ENCODE measurements at places on chromosomes 16 and 17.
A peak's percentile ranks its signal among the peaks of the same experiment; 100 is the strongest.

DNA sequence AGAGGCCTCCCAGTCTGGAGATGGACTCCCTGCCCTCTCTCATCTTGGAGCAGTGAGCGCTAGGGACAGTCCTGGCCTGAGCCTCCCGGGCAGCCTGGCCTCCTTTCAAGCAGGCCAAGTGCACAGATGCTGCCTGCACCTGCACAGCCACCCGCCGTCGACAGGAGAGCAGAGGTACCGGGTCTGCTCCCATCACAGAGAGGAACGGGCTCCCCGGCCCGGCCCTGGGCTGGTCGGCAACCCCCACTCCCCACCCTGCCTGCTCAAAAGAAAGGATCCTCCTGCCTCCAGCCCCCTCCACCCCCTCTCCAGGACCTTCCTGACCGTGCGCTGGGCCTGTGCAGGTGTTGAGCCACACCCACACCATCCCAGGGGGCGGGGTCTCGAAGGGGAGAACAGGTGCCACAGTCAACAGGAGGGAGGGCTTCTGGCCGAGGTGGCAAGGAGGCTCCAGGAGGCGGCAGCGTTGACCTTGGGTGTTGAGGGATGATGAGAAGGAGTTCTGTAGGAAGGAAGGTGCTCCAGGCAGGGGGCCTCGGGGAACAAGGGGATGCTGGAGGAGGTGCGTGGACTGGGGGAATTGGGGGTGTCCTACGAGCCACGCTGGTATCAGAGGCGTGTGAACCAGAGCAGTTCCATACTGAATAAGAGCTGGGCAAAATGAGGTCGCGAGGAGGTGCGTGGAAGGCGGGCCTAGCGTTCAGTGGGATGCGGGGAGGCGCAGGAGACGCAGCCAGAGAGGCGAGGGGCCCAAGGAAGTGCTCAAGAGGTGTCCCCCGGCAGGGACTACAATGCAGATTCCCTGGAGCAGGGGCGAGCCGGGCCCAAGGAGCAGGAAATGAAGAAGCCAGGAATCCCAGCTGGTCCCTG lies 967 bp upstream of the CDH15 start:
- DNase-seq, result peak; percentile 33

- DNase-seq, result peak; percentile 90
Observed at GRCh38 chr16:30472328-30472942, at the start of gene ITGAL. ITGAL (plus strand) TSS chr16:30472742; CDS start chr16:30472838, 96 bp downstream.

DNA sequence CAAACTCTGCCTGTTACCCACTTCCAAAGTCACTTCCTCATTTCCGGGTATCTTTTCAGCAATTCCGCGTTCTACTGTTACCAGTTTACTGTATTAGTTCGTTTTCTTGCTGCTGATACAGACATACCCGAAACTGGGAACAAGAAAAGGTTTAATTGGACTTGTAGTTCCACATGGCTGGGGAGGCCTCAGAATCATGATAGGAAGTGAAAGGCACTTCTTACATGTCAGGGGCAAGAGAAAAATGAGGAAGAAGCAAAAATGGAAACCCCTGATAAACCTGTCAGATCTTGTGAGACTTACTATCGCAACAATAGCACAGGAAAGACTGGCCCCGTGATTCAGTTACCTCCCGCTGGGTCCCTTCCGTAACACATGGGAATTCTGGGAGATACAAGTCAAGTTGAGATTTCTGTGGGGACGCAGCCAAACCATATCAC lies 30.9 kb downstream of the PAFAH1B1 start:
- no peak for DNase-seq

GRCh38 chr17:4591529-4591928 lies 7.2 kb downstream of the SMTNL2 start:
- no peak for DNase-seq

DNA sequence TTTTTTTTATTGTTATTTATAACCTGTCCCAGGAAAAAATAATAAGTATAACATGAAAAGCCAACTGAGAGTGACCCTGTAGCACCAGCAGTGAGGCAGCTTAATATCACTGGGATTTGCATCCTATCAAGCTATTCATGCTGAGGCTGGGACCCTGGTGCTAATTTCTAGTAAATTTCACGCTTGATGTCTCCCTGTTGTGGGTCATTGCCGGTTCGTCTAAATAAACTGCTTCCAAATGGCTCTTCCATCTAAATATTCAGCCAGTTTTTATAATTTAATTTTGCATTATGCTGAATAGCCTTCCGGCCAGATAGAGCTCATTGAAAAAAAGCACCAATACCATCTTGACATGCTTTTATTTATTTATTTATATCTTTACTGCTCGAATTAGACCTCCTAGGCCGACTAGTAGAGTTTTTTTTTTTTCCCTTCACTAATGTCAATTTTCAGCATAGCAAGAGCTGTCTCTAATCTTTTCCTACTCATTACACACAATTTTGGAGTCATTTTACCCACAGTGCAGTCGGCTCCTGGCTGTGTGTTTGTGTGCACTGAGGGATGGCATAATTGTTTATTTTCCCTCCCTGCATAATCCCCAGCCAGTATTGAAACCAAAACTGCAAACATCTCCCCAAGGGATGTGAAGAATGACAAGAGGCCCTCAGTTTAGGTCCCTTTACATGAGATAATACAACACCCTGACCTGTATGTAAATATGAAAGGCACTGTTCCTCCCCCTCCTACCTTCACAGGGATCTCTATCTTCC lies 168.8 kb downstream of the AATF start:
- no peak for DNase-seq

DNA sequence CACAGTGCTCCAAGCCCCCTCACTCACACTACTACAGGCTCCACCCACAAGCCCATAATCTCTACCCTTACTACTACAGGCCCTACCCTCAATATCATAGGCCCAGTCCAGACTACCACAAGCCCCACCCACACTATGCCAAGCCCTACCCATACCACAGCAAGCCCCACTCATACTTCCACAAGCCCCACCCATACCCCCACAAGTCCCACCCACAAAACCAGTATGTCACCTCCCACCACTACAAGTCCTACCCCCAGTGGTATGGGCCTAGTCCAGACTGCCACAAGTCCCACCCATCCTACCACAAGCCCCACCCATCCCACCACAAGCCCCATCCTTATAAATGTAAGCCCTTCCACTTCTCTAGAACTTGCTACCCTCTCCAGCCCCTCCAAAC lies 13.8 kb downstream of the RIPOR1 start:
- DNase-seq, result peak; percentile 77

DNA sequence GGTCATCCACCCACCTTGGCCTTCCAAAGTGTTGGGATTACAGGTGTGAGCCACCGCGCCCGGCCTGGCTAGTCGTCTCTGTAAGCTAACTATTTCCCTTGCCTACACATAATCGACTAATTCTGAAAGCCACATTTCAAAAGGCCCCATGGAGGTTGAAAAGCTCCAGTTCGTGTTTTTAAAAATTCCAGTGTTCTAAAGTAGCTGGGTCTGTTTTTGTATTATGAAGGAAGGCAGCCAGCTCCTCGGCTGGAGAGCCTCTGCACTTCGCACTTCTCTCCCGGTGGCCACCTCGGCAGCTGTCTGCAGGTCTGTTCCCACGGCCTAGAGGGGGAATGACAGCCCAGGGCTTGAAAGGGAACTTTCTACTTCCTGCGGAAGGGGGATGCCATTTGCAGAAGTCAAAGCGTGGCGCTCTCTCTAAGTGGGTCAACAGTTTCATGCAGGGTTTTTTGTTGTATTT lies 16.9 kb downstream of the HASPIN start:
- DNase-seq, result peak; percentile 69

DNA sequence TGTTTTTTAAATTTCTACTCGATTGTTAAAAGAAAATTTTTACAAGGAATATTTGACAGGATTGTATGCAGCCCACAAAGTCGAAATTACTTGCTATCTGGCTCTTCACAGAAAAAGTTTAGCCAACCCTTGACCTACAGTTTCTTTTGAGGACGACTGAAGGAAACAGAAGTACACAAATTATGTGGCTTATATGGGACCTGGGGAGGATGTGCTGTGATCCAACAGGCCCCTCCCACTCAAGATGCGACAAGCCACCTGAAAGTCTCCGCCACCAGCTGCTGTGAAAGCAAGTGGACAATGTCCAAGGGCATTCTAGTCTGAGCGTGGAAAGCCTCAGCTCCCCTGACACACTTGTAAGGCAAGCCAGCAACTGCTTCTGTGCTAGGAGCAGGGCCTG lies 42.4 kb upstream of the SLC25A19 start:
- no peak for DNase-seq

DNA sequence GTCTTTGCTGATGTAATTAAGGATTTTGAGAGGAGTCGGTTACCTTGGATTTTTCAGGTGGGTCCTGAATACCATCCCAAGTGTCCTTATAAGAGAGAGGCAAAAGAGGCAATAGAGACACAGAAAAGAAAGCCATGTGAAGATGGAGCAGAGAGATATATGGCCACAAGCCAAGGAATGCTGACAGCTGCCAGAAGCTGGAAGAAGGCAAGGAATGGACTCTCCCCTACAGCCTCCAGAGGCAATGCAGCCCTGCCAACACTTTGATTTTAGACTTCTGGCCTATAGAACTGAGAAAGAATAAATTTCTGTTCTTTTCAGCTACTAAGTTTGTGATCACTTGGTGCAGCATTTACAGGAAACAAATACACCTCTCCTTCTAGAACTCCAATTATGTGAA lies 8.2 kb upstream of the RNFT1 start:
- no peak for DNase-seq

- DNase-seq, result no peak
Observed at GRCh38 chr17:66776999-66777688, 57.8 kb upstream of the CACNG5 start.

DNA sequence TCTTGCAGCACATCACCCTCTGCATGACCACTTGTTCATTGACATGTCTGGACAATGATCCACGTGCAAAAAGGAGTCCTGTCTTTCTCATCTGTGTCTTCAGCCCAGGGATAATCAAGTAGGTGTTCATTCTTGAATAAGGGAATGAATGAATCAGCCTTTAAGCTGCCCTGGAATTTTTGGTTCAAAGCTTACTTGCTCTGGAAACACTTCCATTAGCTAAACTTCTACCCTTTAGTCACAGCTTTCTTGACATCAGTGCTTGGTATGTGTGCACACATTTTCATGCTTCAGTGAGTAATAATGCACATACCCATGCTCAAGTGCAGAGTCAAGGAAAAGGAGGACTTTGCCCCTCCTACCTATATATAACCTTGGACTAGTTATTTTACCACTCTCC lies 103.0 kb upstream of the CDH13 start:
- no peak for DNase-seq

DNA sequence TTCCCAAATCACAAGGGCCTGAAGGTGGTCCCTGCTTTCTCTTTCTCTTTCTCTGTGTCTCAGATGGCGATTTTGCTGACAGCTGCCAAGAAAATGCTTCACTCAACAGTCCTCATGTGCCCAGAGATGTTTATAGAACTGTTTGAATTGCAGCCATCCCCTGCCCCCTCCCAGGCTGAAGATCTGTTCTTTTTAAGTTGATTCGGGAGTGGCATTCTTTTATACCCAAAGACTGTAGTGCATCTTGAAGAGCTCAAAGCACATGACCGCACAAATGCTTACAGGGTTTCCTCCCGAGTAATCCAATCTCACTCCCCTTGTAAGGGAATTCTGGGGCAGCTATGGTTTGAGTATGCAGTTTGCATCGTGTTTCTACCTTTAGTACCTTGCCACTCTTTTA lies 75.7 kb downstream of the SEC14L1 start:
- DNase-seq, result no peak

- no peak for DNase-seq
Observed at GRCh38 chr17:18228176-18228682, 2.8 kb downstream of the LLGL1 start.

DNA sequence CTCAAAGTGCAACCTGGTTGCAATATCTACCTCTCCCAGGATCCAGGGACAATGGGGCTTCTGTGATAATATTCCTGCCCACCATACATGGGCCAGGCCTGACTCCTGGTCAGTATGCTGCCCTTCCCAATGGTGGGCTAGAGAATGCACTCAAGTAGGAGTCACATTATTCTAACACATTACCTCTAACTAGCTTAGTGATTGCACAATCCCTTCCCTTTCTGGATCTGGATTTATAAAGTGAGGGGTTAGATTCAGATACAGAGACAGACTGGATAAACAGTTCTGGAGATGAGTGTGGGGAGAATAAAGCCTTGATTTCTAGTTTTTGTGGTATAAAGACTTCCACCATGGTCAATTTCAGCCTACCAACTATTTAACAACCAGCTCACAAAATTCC lies 33.0 kb downstream of the LYRM1 start:
- no peak for DNase-seq

- DNase-seq, result no peak
Observed at GRCh38 chr16:14398014-14398717, 231.9 kb downstream of the PARN start.

Measured in CD4-positive, alpha-beta T cell treated with Interleukin-6 for 4 hours (primary cell).